Mesenteric fat pad (tissue), 1 donor: ENCODE measurements at places on chromosomes 1 and 21. TPM values are rescaled to one million over a fixed set of nuclear protein-coding genes. Genes with fewer than 3 reads are reported as not detected.

DNA sequence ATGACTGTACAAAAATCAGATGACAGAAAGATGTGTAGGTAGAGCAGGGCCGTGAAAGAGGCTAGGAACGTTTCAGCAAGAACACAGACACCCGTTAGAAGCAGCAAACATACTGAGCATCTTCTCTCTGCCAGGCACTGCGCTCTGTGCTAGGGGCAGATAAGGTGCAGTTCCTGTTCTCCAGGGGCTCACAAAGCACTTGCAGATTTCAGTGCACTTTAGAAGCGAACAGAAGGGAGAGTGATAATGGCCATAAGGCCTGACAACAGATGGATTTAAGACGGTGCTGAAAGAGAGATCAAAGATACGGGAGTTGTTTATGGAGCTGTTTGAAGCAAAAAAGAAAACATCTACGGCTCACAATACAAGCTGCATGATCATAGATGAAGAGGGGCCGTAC lies 200.3 kb upstream of the FOXD3 start:
- no peak for DNase-seq

GRCh38 chr1:65539266-65540131 lies 119.0 kb downstream of the LEPR start:
- DNase-seq: no peak

DNA sequence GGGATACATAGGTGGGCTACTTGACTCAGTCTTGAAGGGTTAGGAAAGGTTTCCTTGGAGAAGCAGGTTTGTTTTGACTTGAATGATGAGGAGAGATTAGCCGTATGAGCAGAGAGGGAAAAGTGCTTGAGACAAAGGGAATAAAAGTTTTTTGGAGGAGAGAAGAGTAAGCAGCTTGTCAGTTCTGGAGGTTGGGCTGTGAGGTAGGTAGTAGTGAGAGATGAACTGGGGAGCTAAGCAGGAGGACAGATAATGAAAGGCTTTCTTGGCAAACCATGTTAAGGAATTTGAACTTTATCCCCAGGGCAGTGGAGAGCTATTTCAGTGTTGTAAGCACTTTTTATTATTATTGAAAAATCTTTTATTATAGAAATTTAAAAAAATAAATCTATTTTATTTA lies 3.6 kb downstream of the OSBPL9 start:
- DNase-seq: no peak

- no peak for DNase-seq
Observed at GRCh38 chr1:230629511-230629910, 12.8 kb upstream of the COG2 start.

GRCh38 chr1:165397944-165398343 lies 41.4 kb upstream of the LMX1A start:
- no peak for DNase-seq

- no peak for DNase-seq
Observed at GRCh38 chr1:153180556-153180955, 22.7 kb upstream of the LELP1 start.

Gene SHE
- total RNA-seq: 33.1 TPM

Gene DCST1
- not detected for total RNA-seq

Gene OR10R2
- total RNA-seq: not detected

Gene TNFRSF8
- 2.1 TPM for total RNA-seq

Gene SMCP
- total RNA-seq: not detected
